ENCODE measurements at places on chromosomes 3 and 15.

GRCh38 chr3:143203142-143203541, 83.6 kb downstream of the CHST2 start:
- no peak for DNase-seq

GRCh38 chr3:42980209-42980608, 1.1 kb downstream of the GASK1A start:
- no peak for DNase-seq

DNA sequence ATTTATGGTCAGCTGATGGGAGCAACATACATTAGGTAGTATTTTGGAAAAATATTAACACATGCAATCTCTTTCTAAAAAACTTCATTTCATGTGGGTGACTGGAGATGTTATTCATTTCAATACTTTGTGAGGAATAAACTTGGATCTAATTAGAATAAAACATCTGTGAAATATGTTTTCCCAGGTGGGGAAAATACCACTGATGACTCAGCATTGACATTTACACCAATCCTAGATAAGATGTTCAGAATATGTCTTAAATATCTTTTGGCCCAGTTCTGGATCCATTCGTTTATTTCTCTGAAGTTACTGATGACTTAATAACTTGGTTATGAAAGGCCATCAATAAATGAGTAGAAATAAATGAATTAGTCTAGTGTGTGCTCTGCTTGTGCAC, 247.6 kb downstream of the CHST2 start:
- DNase-seq, result no peak

- DNase-seq, result no peak
These were observed 32.6 kb upstream of the PDE8A start for GRCh38 chr15:84949043-84949442.

DNA sequence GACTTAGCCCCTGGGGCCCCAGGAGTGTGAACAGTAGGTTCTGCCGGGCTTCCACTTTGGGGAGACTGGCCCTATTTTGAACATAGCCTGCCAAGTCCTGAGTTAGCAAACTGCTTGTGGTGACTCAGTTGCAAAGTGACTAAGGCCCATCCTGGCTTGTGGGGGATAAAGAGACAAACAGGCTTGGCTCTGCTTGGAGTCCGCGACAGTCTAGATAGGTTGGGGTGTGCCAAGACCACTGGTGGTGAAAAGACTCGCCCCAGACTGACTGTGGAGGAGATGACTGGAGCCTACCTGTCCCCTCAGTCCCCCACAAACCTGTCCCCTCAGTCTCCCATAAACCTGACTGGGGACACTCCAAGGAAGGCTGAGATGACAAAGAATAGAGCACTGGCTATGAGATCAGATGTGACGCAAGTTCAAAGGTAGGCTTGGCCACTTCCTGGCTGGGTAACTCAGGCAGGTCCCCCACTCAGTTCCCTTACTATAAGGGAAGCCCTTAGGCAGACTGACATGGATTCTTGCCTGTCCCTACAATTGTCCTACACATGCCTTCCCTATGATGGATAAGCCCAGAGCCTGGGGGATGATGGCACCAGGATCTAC, 4.3 kb downstream of the DNASE1L3 start:
- no peak for DNase-seq

- DNase-seq, result no peak
These were observed 9.2 kb downstream of the CXCR6 start for GRCh38 chr3:45952456-45952855.

DNA sequence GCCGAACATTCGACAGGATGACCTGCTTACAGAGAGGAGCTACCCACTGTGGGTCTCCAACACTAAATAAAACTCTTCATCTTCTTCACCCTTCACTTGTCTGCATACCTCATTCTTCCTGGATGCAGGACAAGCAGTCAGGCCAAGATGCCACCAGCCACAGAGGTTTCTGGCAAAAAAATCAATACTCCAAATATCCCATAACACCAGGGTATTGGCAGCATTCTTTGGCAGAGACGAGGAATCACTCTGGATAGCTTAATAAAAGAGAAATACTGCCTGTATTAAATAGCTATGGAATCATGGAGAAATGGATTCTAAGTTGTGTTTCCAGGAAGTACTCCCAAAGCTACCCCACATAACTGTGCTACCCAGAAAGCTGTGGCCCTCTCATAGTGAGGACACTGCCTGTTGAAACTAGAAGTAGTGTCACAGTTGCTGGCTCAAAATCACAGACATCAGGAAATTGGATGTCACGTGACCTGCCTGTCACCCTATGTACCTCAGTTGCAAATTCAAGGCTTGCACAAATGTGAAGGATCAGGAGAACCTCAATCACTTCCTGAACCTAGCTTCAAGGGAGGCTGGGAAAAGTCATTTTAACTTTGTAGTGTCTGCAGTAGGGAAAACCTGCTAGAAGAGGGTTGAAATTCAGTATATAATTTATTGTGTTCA, 11.0 kb upstream of the LRRC31 start:
- no peak for DNase-seq

GRCh38 chr15:93478947-93479346, 389.9 kb upstream of the RGMA start:
- DNase-seq, result no peak

GRCh38 chr15:88636654-88637053, 2.2 kb upstream of the ISG20 start:
- no peak for DNase-seq

DNA sequence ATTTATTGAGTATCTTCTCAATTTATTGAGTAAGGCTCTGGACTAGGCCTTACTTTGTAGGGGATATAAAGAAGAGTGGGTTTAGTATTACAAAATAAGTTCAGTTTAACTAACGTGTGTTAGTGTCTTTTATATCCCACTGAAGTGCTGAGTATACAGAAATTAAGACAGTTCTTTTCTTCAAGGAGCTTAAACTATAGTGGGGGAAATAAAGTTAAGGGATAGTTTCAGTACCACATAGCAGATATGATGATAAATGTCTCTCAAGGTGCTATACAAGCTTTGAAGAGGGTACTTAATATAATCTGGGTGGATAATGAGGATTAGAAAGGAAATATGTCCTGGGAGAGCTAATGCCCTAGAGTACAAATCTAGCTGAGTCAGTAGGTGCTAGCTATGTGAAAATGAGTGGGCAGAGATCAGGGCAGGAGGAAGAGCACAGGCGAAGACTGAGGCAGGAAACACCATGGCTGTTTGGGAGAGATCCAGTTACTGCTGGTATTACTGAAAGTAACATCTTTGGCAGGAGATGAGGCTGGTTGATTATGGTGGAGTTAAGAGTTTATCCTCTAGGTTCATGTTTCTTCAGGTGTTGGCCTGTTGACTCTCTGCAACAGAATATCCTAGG, 46.0 kb downstream of the TEX9 start:
- DNase-seq, result no peak

- DNase-seq, result no peak
These were observed 173.9 kb downstream of the PYDC2 start for GRCh38 chr3:191634902-191635301.

GRCh38 chr3:129936757-129937156, 37.8 kb upstream of the TRH start:
- DNase-seq, result no peak

- no peak for DNase-seq
These were observed 421.2 kb downstream of the OCA2 start for GRCh38 chr15:27677951-27678350.

DNA sequence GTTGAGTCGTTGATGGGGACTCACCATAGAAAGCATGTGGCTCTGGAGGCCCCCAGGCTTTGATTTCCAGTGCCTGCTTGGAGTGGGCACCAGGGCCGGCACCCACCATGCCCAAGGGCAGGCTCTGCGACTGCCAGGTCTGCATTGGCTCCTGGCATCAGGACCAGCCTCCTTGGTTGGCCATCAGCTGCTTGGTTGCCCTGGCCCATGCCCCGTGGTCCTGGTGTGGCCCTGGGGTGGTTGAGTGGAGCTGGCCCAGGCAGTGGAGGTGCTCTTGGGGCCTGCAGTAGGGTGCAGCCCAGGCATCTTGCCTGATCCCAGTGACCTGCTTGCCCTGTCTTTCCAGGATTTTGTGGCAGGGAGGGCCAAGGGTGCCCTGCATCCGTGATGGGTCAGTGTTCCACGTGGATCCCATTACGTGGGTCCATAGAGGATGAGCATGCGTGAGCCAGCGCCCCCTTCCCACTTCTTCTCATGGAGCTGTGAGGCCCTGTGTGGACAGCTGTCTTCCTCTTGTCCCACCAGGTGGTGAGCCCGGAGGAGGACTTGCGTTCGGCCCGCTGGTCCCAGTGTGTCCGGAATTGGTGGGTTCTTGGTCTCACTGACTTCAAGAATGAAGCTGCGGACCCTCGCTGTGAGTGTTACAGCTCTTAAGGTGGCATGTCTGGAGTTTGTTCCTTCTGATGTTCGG, 187.0 kb downstream of the UBE3A start:
- DNase-seq, result no peak

GRCh38 chr3:144028798-144029411, 57.3 kb downstream of the DIPK2A start:
- DNase-seq, result no peak

DNA sequence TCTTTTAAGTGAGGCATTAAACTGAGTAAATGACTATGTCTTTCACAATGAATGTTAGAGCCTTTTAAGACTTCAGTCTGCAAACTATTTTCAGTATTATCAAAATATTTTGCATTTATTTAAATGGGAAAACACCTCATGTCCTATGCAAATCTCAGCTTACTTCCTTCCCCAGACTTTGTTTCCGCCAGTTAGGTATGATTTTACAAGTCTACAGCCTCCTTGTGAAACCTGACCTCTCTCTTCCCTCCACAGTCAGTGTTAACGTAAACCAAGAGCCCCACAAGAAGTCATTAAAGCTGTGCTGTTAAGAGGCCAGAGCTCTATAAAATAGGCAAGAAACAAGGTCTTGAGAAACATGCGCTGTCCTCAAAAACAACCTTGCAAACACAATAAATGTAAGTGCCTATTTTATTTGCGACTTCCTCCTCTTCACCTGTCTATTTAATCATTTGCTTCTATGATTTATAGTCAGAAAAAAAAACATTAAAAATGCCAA, 48.3 kb downstream of the PRTG start:
- no peak for DNase-seq

- no peak for DNase-seq
These were observed 62.2 kb upstream of the CTSH start for GRCh38 chr15:79007066-79007465.

DNA sequence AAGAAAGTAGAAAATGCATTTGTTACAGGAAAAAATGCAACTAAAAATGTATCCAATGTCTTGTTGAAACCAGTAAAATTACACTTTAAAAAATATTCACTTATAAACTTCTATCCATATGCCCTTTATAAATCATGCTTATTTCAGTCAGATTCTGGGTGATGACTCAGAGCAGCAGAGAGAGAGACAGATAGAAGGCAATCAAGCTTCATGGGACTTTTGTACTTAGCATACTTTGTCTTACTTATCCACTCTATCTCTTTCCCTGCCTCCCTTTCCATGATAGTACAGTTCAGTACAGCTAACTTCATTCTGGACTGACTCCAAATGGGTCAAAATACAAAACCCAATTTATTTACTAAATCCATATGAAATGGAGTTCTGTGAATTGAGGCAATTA, 1438.2 kb downstream of the ZPLD1 start:
- no peak for DNase-seq

GRCh38 chr15:59924812-59925522, 79.1 kb upstream of the FOXB1 start:
- no peak for DNase-seq

DNA sequence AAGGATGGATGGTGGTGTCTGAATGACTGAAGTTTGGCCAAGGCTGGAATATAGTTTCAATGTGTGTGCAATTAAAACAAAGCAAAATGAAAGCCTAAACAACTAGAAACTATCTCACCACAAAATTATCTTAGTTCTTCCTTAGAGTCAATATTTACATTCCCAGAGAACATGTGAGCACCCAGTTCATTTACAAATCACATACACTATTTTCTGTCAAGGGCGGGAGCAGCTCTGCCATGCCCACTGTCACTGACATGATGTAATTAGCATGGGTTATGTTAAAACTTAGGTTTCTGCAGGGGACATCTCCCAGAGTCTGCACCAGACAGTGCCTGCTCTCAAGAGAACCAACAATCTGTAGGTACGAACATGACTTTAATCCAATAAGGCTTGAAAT, 65.0 kb downstream of the PDZRN3 start:
- DNase-seq, result no peak

DNA sequence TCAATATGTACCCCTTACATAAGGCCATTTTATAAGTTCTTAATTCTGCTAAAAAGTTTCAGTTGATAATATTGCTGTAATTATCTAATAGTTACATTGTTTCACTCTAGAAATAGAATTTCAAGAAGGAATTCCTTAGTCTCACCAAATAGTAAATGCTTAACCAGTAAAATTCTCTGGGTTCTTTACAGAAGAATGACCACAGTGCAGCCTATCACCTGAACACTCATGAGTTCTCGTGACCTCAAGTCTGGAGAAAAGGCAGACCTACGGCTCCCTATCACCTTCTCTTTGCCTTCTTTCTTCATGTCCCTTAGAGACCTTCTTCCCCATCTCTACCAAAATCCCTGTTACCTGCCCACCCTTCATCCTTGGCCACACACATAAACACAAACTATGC, 30.9 kb downstream of the CCDC191 start:
- DNase-seq, result no peak

DNA sequence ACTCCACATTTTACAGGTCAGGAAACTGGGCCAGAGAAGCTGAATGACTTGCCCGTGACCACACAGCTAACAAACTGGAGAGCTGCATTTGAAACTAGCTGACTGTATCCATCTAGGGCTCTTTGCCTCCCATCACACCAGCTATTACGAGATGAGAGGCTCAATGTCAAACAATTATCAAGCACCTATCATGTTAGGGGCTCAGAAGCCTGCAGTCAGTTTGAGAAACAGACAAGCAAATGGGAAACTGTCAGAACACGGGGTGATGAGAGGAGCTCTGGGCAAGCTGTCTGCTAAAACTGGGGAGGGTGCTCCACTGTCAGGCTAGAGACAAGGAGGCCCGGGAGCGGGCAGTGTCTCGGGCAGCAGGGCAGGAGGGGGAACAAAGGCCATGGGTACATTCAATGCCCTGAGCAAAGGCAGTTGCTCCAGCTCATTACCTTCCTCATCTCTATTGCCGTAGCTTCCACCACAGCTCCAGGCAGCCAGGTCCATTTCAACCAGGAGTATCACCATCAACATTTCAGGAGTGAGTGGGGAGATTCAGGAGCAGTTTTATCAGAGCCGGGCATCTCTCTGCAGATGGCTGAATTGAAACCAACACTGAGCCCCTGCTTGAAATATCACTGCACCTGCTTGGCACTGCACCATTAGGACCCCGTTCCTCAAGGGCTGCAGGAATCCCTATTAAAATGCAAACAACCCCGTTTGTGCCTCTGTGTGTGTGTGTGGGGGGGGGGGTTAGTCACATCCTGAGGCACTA, 122.6 kb downstream of the RAB11A start:
- DNase-seq, result peak; percentile 50

- no peak for DNase-seq
These were observed 284.8 kb upstream of the ARL6 start for GRCh38 chr3:97479740-97480139.

DNA sequence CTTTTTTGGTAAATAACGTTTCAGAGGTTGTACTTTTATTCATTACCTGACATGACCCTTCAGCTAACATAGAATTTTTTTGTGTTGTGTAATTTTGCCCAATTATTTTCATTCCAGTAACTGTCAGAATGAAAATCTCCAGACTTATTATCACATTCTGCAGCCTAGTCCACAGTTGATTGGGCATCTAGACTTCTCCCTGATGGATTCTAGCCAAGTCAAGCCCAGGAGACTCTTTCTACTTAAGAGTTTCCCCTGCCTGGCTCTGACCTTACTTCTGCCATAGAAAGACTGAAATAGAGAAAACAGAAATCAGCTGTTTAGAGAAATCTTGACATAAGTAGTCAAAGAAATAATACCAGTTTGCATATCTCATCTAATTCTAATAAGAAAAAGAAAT, 82.9 kb upstream of the CDAN1 start:
- DNase-seq, result no peak

- DNase-seq, result no peak
These were observed 52.7 kb upstream of the SPESP1 start for GRCh38 chr15:68877626-68878025.

Data from NCI-H2029 treated with DMSO at 0.1 percent for 48 hours (cell line).